ENCODE measurements at places on chromosomes 7 and 10.

DNA sequence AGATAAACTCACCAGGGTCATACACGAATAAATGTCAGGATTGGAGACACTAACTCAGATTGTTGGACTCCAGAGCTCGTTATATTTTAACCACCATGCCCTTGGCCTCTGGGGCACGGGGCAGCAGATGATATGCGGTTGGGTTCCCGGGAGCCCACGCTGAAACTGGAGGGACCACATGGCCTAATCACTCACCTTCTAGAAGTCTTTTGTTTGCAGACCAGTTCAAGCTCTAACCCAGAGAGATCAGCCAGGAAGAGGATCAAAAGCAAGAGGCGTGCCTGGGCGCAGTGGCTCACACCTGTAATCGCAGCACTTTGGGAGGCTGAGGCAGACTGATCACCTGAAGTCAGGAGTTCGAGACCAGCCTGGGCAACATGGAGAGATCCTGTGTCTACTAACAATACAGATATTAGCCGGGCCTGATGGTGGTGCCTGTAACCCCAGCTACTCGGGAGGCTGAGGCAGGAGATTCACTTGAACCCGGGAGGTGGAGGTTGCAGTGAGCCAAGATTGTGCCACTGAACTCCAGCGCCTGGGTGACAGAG is 42.6 kb upstream of the ECHDC3 start:
- no peak for DNase-seq

GRCh38 chr10:93435621-93436397 is 46.3 kb downstream of the MYOF start:
- peak; percentile 69 for DNase-seq

GRCh38 chr7:148319316-148319808 is 271.2 kb upstream of the C7orf33 start:
- DNase-seq = no peak

- no peak for DNase-seq
These were observed 205.3 kb downstream of the CHCHD3 start for GRCh38 chr7:132876576-132876975.

DNA sequence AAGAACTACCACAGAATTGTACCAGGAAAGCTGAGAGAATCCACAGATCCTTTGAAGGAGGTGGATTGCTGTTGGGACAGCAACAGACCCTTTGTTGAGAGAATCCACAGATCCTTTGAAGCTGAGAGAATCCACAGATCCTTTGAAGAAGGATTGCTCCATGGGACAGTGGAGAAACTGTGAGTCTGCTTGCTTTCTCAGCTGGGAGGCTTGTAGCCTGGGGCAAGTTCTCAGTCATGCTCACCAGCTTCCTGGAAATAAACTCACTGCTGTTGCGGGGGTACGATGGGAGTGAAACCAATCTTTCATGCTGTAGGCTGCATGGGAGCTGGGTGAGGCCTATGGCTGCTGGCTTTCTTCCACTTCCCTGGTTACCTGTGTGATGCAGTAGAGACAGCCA is 106.3 kb downstream of the C7orf25 start:
- DNase-seq = no peak

DNA sequence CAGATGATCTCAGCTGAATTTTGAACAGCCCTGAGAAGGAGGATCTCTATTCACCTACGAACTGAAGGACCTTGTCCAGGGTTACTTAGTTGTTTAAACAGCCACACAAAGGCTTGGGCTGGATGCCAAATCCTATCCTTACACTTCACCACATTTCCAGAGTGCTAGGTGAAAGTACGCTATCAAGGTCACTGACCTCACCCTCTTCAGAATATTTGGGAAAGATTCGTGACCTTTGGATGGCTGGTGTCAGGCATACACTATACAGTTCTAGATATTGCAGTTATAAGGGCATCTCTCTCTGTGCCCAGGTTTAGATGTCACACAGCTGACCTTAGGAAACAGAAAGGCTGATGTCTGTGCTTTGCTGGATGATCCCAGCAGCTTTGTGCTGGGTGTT is 61.2 kb upstream of the ABLIM1 start:
- DNase-seq = no peak

GRCh38 chr7:139589474-139589873 is 66.0 kb downstream of the CLEC2L start:
- no peak for DNase-seq

DNA sequence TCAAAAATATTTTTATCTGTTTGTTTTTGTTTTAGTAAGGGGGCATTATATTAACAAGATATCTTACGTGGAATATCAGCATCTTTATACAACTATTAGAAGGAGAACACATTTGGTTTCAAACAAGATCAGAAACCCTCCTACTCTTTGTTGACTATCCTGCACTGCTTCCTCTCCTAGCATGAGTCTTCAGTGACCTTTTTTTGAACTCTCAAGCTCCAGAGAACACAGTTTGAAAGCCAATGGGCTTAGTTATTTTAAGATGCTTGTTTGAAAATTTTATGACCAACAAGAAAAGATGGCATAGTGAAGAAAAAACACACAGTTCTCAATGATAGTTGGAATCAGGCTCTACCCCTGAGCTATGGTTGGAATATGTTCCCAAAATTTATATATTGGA is 37.2 kb upstream of the RTKN2 start:
- DNase-seq = peak; percentile 6

DNA sequence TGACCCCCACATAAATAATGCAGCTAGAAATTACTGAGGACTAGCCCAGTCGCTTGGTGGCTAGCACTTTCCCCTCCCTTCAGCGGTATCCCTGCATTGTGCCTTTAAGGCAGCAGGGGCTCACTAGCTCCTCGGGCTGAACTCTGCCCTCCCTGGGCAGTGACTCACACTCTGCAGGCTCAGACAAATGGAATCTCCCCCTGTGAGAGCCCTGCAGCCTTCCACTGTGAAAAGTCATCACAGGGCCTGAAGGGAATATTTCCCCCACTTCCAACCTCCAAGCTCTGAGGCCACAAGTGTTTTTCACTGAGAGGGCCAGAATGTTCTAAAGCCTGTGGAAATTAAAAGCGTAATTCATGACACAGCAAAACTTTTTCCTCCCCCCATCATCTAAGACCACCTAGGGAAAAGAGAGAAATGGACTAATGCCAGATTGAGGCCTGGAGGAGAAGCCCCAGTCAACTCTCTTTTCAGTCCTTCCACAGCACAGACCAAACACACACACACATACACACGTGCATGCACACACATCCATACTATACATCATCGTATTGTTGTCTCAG is 93.6 kb upstream of the COL1A2 start:
- peak; percentile 99 for DNase-seq

- DNase-seq = no peak
These were observed 38.0 kb upstream of the AQP1 start for GRCh38 chr7:30873656-30874055.

GRCh38 chr7:99719996-99720769 is 14.8 kb downstream of the CYP3A7 start:
- no peak for DNase-seq

DNA sequence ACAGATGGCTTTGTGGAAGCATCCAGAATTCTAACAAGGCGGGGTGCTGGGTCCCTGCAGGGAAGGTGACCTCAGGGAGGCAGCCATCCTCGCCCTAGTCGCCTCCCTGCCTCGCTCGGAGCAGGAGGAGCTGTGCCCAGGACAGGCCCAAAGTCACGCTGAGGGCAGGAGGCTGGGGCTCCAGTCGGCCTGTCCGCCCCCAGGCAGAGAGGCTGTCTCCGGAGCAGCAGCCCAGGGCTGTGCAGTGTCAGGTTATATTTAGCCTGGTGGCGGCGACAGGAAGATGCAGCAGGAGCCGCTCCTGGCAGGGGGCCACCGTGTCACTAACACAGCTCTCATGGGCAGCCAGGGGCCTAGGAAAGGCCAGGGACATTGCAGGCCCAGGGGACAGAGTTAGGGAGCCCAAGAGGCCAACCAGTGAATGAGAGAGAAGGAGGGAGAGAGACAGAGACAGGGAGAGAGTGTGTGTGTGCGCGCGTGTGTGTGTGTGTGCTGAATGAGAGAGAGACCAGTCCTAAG is 13.5 kb downstream of the KCNH2 start:
- DNase-seq = peak; percentile 20

DNA sequence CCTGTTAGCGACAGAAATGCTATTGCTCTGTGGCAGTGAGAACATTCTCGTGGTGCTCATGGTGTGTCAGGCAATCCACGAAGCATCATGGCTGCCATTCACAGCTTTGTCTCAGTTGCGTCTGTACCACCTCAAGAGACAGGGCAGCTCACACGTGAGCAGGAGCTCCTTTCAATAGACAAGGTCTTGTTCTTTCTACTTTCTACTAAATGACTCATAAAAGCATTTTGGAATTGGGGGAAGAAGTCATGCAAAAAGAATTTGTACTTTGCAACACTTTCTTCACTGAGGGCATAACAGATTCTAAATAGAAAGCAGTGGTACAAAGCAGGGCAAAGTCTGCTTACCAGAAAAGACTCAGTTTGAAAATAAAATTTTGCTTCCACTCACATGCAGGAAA is 638.5 kb downstream of the PHTF2 start:
- peak; percentile 71 for DNase-seq

DNA sequence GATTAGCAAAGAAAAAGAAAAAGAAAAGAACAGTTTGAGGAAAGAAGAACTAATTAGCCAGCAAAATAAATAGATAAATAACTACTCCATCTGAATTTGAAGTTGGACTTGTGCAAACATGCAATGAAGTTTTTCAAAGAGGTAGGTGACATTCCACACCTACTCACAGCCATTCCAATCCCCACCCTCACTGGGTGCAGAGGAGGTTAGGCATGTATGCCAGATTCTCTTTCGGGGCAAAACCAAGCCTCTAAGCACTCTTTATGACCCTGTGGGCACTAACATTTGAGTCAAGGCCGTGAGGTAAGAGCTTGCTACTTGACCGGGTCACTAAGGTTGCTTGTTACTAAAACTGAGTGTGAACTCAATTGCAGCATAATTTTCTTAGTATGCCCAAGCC is 108.4 kb upstream of the SEMA3A start:
- no peak for DNase-seq

- DNase-seq = peak; percentile 22
These were observed 153.2 kb downstream of the MAD1L1 start for GRCh38 chr7:2079332-2080059.

GRCh38 chr7:148058092-148058491 is 532.5 kb upstream of the C7orf33 start:
- no peak for DNase-seq

GRCh38 chr7:542713-543500 is 23.3 kb upstream of the PDGFA start:
- peak; percentile 96 for DNase-seq

DNA sequence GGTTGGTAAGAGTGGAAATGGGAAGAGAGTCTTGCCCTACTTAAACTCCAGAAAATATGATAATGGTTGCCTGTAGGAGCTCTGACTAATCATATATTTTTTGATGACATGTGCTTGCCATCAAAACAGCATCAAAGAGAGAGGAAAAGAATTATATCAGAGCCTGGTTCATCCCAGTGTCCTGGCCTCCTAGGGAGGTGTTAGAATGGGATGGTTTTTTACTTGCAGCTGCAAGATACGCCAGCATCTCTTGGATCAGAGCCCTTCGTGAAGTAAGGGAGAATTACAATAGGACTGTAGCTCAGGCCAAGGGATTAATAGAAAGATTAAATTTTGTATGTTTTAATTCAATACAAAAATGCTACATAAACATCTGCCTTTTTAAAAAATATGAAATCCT is 177.6 kb upstream of the HDAC9 start:
- DNase-seq = no peak

DNA sequence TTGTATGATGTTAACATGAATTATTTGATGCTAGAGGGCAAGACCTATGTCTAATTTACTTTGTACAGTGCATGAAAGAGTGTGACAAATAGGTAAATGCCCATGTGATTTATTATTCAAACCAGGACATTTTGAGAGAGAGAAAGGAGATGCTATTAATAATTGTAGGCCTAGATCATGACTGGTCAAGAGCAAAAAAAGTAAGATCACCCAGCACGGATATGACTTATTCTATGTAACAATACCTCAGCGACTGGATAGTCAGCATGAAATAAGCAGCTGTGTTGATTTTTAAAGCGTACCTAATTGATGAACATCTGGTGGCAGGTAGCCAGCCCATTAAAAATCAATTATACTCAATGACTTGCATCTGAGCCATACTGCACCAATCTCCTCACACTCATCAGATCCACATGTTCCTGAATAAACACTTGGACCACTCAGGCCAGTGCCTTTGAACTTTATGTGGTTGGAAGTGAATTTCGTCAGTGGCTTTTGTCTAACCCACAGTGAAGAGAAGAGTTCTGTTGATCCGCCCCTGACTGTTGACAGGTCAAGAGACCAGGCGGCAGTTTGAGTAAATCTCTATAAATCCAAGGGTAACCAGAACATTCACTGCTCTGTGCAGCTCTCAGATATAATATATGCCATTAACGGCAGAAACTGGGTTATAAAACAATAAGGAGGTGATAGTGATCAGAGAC is 435.3 kb downstream of the MDFIC start:
- no peak for DNase-seq

DNA sequence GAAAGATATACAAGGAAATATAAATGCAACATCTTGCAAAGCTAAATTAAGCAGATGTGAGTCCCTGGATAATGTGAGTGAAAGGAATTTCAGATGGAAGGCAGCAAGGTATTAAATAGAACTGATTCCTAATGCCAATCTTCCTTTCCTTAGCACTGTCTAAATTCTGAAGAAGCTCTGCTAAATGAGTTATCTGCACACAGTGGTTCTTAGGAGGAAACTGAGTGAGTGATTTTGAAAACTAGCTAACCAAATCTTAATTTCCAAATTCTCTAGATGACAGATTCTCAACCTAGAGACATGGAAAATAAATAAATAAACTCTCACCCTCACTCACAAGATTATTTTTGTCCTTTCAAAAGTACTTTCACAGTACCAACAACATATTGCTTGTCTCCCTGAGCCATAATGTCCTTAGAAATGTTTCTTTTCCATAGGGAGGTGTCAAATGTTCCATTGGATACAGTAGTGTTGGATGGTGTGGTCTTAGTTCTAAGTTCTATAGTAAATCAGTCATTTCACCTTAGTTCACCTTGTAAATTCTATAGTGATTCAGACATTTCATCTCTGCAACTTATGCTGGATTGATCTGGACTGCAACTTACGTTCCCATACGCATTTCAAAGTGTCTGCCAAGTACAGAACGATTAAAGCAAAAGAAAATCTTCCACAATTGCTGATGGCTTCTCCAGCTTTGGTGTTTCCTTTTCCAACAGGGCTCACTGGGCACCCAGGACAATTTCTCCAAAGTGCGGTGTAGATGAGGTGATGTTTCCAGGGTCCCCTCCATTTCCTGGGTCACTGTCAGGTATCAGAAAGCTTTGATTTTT is 145.4 kb upstream of the FAM171A1 start:
- no peak for DNase-seq

- DNase-seq = no peak
These were observed 171.3 kb upstream of the STEAP4 start for GRCh38 chr7:88477976-88478375.

- DNase-seq = no peak
These were observed 502.3 kb downstream of the TCERG1L start for GRCh38 chr10:130809181-130809580.

Data from fibroblast of skin of back (primary cell).